ENCODE measurements at places on chromosomes 12 and 14.

DNA sequence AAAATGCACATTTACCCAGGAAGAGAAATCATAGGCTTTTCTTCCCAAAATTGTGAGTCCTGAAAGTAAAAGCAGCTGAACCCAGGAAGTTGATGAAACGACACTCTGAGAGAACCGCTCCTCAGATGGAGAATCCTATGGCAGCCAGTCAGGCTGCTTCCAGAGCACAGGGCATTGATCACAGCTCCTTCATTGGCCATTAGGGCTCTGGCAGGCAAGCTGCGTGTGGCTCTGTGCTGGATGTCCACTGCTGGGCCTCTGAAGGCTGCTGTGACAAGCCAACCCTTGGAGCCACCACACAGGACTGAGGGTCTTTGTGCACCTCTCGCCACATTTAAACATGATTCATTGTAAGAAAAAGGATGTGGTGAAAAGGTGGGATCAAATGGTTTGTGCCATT, 89.4 kb downstream of the EXOC5 start:
- no peak for DNase-seq

- DNase-seq = no peak
Observed at GRCh38 chr14:67517083-67517482, 16.0 kb upstream of the PLEKHH1 start.

GRCh38 chr14:93263416-93263815, 56.4 kb downstream of the UBR7 start:
- DNase-seq = no peak

DNA sequence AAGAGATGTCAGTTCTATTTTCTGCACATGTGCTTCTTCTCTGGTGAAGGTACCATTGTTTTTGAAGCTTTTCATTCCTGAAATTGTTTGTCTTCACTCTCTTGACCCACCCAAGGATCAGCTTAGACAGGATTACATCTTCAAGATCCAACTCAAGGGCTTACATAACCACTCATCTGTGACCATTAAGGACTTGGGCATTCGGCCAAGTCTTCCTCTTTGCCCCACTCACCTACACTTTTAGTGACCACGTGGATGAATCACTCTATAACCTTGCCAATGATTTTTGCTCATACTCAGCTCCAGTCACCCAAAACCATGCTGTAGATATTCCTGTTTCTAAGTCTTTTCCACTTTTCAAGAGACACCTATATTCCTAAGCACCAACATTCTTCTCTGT, 36.5 kb upstream of the SSTR1 start:
- no peak for DNase-seq

DNA sequence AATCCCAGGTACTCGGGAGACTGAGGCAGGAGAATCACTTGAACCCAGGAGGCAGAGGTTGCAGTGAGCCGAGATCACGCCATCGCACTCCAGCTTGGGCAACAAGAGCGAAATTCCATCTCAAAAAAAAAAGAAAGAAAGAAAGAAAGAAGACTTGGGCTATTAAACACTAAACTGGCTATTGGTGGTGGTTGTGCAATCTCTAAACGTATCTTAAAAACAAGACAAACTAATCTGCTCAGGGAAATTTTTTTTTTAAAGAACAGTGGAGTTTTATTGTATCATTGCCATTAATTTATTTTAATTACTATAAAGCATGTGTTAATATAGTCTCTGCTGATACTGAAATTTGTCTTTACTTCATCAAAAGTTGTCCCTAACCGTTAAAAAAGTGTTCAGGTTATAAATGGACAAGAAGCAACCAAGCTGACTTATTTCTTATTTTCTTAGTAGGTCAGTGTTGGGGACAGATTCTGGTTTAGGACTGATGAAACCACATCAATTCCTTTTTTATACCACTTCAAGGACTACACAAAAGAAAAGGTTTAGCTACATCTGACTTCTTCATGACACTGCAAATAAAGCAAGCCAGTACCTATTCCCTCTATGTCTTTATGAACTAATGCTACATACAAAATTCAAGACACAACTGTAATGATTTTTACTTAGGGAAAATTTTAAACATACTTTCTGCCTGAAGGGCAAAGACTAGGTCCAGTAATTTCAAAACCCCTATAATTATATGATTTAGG, 68.7 kb upstream of the KRAS start:
- DNase-seq = no peak

DNA sequence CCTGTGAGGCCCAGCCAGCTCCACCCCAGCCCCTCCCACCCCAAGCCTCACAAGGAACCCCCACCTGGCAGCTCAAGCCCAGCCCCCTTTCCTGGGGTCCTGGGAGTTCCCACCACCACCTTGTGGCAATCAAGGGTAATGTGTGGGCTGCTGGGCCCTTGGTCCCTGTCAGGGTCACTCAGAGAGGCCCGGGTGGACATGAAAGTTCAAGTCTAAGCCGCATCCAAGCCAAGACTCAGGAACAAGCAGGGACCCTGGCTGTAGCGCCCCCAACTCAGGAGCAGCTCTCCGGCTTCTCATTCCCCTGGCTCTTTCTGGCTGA, 106.4 kb upstream of the C14orf180 start:
- DNase-seq = no peak

GRCh38 chr12:22313963-22314330, 20.6 kb downstream of the ST8SIA1 start:
- no peak for DNase-seq

DNA sequence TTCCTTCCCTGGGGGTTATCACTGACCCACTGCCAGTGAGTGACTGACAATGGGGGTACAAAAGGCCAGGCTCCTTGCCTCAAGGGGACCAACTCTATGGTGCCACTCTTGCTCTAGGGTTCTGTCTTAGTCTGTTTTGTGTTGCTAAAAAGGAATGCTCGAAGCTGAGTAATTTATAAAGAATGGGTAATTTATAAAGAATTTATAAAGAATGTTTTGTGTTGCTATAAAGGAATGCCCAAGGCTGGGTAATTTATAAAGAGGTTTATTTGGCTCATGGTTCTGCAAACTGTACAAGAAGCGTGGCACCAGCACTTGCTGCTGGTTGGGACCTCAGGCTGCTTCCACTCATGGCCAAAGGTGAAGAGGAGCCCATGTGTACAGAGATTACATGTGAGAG, 15.8 kb upstream of the RASSF8 start:
- no peak for DNase-seq

DNA sequence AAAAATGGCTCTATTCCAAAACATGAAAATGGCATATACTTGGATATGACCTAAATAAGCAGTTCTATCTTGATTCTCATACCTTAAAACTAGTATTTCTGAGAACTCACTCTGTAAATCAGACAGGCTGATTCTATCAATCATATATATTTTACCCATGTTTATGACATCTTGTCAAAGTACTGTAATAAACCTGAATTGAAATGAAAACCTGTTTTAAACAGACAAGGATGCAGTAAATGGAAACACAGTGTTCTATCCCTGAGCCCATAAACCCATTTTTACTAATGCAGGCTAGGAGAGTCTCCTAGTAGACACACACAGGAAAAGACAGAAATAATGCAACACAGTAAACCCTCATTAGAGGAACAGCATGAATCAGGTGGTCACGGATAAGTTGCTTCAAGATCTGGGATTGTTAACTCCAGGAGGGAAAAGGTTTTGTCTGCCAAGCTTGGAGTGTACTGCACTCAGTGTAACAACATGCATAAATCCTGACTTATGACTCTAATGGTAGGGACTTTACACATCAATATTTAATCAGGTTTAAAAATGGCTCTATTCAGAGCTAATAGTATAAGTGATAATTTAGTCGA, 93.6 kb upstream of the CPNE8 start:
- DNase-seq = no peak

DNA sequence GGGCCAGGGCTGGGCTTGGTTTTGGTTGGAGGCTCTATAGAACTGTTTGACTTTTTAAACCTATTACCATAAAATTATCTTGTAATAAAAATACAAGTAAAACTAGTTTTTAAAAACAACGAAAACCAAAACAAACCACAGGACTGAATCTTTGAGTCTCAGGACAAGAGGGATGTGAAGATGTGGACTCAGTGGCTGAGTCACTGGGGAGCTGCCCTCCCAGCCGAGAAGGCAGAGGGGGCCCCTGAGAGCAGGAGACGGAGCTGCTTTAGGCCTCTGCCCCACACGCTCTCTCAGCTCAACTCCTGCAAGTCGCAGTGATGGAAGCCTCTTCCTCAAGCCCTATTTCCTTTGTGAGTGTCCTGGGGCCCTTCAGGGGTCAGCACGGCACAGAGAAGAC, 59.0 kb downstream of the CDC42BPB start:
- DNase-seq = no peak

GRCh38 chr12:836952-837351, 84.6 kb downstream of the WNK1 start:
- no peak for DNase-seq

DNA sequence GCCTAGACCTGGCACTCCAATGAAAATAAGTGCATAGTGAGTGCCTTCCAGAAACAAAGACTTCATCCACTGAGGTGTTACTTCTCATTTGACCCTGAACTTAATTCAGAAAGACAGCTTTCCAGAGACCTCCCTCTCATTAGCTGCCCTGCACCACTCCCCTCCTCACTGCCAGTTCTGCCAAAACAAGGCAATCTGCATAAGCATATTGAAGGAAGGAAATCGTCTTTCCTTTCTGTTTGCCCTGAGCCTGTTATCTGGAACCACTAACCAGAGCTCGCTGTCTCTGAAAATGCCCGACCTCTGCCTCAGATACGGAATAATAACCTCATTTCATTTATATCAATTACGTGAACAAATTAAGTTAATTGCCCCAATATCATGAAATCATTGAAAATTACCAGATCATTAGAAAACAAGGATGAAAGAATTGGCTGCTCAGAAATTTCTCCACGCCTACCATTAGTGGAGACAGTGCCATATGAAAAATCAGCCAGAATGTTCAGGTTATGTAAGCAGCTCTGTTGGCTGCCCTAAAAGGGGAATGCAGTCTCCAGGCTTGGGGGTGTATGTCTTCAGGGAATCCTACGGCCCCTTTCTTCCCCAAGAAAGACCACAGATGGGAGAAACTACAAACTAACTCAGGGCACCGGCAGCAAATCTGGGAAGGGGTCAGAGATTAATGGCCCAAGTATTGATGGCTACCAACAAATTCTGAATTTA, 149.9 kb upstream of the FKBP4 start:
- no peak for DNase-seq

GRCh38 chr14:105421723-105422615, 2.3 kb downstream of the MTA1 start:
- DNase-seq = no peak

GRCh38 chr12:130945786-130946492, 7.8 kb upstream of the ADGRD1 start:
- no peak for DNase-seq

GRCh38 chr12:21913823-21914222, 27.4 kb downstream of the ABCC9 start:
- no peak for DNase-seq

- no peak for DNase-seq
Observed at GRCh38 chr12:68815232-68815927, 7.4 kb downstream of the MDM2 start.

DNA sequence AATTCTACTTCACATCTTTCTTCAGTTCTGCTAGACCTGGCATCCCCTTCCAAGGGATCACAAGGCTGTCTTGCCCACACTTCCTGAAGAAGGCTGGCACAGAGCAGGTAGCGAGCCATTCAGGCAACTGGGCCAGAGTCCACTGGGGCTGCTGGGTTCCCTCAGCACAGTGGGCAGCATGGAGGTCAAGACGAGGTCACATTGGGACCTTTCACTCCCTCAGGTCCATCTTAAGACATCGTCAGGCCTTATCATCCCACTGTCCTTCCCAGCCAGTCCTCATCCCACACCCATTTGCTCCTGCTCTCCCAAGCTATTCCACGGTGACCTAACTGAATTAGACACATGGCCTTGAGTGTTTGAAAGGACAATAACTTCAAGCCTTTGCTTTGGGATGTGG, 143.1 kb upstream of the HIF1A start:
- DNase-seq = no peak

GRCh38 chr12:1970331-1970900, 33.8 kb downstream of the DCP1B start:
- no peak for DNase-seq
